Cortex of kidney (tissue), 1 donor: ENCODE measurements at places on chromosomes 3 and 15.

DNA sequence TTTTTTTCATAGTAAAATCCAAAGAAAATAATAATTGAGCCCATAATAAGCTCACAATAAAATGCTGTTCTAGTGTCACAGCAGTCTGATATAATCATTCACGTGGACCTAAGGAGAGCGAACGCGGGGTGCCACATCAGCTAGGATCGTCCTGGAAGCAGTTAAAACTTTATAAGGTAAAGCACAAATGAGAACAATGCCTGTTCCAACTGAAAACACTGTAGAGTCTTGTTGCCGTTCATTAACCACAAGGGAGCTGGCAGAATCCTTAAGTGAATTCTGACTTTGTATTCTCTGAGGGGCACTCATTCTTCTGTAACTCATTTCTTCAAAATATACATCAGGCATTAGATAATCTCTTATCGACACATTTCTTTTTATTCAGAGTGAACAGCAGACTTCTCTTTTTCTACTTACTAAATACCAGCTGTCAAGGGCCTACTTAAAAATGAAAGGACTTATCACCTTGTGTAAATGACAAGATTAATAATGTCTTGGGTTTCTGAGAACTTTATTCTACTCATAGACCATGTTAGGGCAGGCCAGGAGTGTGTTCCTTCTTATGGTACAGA lies 524.6 kb downstream of the MECOM start:
- no peak for DNase-seq

DNA sequence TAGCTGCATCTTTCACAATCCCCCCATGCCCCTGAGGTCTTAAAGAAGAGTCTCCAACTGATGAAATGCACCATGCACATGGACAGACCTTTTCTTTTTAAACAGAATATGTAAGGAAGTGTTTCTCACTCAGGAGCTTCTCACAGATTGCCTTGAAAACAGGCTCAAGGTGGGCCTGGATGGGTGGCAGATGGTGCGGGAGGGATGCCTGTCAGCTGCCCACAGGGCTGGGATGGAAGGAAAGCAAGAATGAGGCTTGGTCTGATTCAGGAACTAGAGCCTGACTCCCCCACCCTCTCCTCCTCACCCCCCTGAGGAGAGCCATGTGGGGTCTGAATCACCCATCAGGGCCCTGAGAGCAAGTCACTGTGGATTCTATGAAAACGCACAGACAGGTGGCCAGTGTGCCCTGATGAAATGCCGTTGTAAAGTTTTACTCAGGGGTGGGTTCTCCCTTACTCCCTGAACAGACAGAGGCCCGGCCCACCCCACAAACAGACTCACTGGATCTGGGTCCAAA lies 67.2 kb downstream of the UMPS start:
- no peak for DNase-seq

DNA sequence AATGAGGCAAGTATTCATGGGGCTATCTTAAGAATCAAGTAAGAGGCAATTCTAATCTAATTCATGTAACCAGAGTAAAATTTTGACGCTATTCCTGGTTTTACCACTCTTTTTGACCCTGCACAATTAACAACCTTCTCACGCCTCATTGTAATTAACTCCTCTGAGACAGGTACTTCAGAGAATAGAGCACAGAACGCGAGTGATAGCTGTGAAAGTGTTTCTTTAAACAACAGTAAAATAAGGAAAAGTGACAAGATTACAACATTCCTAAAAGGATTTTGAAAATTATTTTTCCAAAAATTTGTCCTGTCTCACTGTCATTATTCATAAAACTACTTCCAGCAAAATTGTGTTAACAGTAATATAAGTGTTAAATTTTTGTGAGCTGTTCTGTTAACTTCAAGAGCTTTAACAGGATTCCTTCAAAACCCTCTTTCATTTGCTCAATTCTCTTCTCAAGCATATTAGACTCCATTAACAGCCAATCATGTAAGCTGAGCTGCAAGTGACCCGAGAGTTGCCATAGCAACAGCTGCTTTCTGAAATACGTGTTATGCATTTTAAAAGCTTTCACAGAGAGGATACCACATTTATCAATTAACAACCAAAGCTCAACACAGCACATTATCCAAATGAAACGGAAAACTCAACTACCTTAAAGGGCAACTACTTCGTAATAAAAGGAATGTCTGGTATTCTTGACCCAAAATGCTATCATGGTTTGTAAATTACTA lies 93.1 kb downstream of the STAG1 start:
- no peak for DNase-seq

GRCh38 chr3:145017959-145018358 lies 1046.3 kb downstream of the DIPK2A start:
- DNase-seq, result no peak

DNA sequence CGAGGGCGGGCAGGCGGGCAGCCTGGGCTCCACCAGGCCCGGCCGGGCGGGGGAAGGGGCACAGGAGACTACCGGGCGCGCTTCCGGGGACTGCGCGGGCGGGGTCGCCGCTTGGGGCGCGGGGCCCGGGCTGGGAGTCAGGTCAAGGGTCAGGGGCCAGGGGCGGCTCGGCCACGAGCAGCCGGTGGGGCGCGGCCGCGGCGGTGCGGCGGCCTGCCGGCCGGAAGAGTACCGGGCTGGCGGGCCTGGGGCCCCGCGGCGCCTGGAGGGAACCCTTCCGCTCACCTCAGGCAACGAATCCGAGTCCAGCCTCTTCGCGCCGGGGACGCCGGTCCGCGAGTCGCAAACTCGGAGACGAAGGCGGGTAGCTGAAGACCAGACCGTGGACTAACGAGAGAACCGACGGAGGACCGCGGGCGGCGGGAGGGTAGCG lies 225 bp downstream of the RHOA start:
- DNase-seq, result no peak

- no peak for DNase-seq
These were observed 29.4 kb upstream of the ACAD9 start for GRCh38 chr3:128849911-128850455.

DNA sequence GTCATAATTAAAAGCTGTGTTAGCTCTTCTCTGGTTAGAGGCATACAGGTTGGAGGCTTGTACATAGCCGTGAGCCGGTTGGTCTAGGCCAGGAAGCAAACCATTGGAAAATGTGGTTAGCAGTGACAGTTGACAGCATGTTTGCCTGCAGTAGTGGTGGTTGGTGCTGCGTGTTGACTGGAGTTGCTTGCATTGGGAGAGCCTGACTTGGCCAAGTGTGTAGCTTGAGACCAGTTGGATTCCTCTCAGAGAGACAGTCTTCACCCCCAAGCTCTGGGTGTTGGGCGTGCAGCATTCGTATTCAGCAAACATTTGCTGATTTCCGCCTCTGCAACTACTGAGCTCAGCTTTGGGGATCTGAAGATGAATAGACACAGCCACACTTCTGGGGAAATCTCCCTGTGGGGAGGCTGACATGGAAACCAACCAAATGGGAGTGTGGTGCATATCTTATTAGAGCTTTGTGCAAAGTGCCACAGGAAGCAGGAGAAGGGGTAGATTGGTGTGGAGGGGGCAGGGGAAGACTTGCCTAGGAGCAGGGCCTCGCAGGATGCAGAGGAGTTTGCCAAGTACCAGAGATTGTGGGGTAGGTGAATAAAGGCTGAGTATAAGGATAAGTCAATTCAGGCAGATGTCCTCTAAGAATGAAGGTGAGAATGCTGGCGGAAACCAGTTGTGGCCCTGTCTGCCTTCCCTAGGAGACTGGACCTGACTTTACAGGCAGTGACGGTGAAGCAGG lies 83.5 kb downstream of the IGF1R start:
- DNase-seq, result no peak

- no peak for DNase-seq
These were observed 25.7 kb downstream of the PCOLCE2 start for GRCh38 chr3:142863010-142863817.

- no peak for DNase-seq
These were observed 30.5 kb downstream of the RFTN1 start for GRCh38 chr3:16482770-16483531.

DNA sequence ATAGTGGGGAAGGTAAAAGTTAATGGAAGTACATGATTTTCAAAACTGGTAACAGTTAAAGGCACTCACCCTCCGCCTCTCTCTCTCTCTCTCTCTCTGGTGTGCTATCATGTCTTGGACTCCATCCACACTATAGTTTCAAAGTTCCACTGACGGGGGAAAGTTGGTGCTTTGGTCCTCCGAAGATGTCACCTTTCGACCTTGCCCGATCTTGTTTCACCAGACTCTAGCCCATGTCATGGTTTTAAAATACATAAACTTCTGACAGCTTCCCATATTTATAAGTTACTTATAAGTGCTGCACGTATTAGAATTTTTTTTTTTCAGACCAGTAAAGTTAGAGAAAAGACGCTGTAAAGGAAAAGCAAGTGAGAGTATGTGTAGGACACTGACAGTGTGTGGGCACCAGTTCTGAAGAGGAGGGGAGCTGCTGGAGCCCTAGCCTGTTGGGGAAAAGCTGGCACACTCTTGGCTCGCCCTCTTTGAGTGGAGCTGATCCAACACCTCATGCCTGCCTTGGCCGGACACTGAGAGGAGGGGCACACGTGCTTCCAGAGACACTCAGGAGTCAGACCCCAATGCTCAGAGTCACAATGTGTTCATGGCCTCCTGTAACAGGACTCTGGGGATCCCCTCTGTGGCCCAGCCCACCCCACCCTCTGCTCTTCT lies 200.5 kb upstream of the TPM1 start:
- DNase-seq, result no peak

- DNase-seq, result no peak
These were observed 2.1 kb upstream of the RHOV start for GRCh38 chr15:40875991-40876730.

- DNase-seq, result no peak
These were observed 17.1 kb upstream of the VILL start for GRCh38 chr3:37973246-37974054.

GRCh38 chr3:37450561-37450960 lies 276.2 kb upstream of the LRRFIP2 start:
- no peak for DNase-seq

GRCh38 chr3:33718595-33718907 lies 497 bp upstream of the CLASP2 start:
- DNase-seq, result no peak

- no peak for DNase-seq
These were observed 850.3 kb downstream of the ROBO1 start for GRCh38 chr3:78917536-78917935.

DNA sequence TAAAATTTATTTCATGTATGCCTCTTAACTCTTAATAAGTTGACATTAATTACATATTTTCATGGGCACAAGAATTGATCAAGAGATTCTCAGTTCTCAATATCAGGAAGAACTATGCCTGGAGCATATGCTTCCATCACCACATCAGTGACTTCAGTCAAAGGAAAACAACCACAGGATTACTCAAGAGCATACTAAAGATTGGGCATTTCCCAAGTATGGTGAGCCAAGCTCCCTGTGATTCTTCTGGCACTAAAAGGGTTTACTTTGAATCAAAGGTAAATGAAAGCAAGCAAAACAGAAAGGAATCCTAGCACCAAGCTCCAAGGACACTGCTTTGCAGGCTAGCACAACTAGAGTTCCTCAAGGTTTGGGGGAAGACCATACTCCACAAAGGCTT lies 44.6 kb downstream of the FMN1 start:
- no peak for DNase-seq

- DNase-seq, result no peak
These were observed 64.9 kb downstream of the ABHD5 start for GRCh38 chr3:43755516-43756200.

DNA sequence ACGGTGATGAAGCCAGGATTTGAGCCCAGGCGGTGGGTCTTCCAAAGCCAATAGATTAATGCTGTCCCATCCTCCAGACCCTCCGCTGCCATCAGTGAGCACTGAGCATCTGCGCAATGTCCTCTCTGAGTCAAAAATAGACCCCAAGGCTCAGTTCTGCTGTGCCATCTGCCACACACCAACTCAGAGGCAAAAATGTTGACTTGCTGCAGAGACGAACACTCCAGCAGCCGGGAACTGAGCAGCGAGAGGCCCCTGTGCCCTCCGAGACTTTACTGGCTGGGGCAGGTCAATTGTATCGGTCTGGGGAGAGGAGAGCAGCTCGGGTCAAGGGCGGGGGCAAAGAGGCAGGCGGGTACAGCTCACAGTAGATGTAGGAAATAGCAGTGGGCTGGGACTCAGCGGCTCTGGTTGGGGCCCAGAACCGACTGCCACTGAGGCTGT lies 41.5 kb upstream of the ATP2B2 start:
- DNase-seq, result no peak

- no peak for DNase-seq
These were observed 238.7 kb upstream of the RORA start for GRCh38 chr15:61467823-61468222.
